ENCODE measurements at places on chromosomes 1 and 21.

DNA sequence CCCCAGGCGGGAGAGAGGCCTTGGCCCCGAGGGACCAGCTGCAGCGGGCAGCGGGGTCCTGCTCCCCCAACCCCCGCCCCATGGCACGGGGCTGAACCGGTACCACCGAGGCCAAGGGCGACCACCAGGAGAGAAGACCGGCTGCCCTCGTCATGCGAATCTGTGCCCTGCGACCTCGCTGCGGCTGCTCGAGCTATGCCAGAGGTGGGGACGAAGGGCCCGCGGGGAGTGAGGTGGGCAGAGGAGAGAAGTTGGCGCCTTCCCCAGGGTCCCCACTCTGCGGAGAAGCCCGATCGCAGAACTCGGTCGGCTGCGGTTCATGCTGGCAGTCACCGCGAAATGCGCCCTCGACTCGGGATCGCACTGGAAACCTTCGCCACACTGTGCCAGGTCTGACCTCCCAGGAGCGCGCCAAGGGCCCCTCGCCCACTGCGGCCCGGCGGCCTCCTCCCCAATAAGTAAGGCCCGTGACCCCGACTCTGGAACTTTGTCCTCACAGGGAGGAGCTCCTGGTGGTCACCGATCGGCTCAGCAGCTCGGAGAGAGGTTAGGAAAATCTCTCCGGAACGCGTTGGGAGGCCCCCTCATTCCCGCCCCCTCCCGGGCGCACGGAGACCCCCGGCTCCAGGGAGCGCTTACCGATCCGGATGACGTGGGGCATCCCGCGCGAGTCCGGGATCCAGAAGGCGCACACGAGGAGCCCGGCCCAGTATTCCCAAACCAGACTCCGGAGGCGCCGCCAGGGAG is 787 bp downstream of the GRIK3 start:
- DNase-seq, result no peak

GRCh38 chr1:41502912-41503311 is 18.4 kb upstream of the EDN2 start:
- DNase-seq, result no peak

DNA sequence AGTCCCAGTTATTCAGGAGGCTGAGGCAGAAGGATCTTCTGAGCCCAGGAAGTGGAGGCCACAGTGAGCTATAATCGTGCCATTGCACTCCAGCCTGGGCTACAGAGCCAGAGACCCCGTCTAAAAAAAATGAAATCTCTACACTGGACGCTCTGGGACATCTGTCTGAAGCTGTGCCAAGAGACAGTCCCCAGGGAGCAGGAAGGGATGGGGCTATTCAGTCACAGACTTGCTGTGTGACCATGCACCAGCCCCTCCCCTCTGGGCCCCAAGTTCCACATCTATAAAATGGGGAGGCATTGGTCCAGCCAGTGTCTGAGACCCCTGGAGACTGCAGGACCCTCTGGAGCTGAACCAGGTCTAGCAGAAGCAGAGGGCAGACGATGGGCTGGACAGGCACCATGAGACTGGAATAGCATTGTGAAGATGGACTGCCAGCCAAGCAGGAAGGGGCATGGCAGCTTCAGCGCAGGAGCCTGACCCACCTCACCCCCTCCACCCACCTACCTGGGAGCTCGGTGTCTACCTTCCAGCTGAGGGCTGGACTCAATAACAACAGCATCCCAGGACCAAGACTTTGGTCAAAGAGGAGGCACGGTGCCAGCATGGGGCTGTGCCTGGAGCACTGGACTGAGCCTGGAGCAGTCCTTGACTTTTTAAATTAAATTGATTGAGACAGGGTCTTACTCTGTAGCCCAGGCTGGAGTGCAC is 1.4 kb downstream of the TMEM54 start:
- DNase-seq, result no peak

GRCh38 chr1:87684713-87685205 is 356.1 kb downstream of the LMO4 start:
- DNase-seq, result no peak

GRCh38 chr21:38951095-38951730 is 145.5 kb downstream of the ETS2 start:
- DNase-seq, result no peak

DNA sequence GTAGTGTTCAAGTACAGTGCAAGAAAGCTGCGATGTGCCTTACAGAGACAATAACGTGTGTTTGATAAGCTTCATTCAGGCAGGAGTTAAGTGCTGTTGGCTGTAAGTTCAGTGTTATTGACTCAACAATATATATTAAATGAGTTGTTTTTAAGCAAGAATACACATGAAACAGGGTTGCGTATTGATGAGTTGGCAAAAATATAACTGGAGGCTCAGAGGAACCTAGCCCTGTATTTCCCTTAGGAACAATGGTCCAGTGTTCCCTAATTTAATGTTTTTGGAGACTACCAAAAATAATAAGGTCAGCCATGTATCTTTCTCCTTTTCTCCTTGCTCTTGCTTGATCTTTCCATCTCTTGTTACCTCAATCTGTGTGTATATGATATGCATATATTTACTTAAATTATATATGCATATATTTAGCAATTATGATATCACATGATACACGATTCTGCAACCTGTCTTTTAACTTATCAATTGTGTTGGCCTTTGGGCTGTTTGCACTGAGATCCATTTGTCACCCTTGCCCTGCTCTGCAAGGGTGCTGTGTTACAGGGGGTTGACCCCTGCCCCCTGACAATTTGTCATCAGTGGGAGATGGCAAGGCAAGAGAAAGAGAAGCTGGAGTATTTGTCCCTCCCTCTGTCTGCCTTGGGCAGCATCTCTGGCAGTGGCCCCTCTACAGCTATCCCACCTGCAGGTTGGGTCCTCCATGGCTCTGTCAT is 109.7 kb downstream of the FGGY start:
- no peak for DNase-seq

- DNase-seq, result no peak
These were observed 156.4 kb upstream of the COL6A1 start for GRCh38 chr21:45825219-45825618.

GRCh38 chr1:25046194-25046532 is 116.1 kb upstream of the RUNX3 start:
- no peak for DNase-seq

GRCh38 chr1:209202830-209203532 is 380.5 kb upstream of the CAMK1G start:
- no peak for DNase-seq

DNA sequence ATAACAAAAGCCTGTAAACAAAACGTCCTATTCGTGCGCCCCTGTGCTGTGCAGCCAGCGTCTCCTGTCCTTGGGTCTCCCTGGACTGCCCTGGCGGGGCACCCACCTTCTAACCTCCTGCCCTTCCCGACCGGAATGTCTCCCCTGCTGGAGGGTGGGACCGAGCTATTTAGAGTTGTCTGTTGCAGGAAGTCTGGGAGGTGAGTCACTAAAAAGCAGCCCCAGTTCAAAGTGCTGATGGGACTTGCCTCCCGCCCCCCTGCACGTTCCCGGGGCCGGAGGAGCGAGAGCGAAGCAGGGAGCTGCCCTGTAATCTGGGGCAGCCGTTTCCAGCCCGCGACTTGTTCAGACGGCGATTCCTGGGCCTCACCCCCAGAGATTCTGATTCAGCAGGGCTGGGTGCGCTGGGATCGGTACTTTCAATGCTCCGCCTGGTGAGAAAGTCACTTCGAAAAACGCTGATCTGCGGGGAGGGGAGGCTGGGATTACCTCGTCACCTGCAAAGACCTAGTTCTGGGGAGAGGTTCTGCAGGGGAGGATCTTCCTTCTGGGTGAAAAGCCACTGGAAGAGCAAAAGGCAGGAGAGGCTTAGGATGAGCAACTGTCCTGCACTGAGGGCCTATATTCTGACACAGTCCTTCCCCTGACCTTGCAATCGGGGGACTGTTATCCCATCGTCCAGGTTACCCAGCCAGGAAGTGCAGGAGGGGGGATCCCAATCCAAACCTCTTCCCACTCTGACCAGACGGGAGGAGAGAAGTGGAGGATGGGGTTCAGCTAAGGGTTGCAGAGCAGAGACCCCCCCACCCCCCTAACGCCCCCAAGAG is 1.2 kb upstream of the DHRS3 start:
- DNase-seq, result no peak

DNA sequence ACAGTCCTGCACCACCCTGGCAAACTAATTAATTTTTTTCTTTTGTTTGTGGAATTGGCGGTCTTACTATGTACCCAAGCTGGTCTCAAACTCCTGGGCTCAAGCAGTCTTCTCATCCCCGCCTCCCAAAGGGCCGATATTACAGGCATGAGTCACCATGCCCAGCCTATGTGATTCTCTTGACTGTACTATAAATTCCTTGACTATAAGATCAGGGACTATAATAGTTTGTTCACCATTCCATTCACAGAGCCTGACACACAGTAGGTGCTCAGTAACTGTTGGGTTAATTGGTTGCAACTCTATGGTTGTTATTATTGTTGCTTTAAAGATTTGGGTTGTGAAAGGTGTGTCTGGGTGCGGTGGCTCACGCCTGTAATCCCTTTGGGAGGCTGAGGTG is 17.2 kb downstream of the DAP3 start:
- no peak for DNase-seq

DNA sequence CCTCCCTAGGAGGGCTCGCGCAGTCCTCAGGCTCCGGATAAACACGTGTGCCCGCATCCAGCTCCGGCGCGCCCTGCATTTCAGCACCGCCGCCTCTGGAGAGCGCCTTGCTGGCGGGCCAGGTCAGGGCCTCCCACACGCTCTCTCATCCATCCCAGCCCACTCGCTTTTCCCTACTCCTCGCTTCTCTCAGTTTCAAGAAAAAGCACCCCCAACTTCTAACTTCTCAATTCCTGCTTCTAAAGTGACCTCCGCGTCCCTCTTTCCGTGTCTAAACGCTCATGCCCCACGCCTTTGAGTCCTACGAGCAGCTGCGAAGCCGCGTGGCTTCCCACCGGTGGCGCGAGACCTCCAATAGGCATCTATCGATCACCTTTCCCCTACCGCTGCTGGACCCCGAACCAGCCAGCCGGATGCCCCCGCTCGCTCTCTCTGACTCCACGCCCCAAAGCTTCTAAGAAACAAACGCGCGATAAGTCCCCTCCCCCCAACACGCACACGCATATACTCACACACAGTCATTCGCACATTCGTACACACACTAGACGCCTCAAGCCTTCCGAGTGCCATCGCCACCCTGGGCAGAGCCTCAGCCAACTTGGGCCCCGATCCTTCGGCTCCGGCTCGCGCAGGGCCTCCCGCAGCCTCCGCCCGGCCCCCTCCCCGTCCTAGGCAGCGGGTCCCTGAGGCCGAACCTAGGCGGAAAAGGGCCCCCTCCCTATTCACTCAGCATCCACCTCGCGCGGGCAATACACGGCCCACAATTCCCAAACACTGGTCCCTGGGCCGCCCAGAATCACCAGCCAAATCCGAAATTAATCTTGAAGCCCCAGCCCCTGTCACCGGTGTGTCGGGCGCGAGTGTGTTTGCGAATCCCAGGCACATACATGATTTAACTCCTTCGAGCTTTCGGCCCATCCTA is 1.1 kb downstream of the NMNAT2 start:
- no peak for DNase-seq

GRCh38 chr1:22057861-22058260 is 5.4 kb downstream of the CDC42 start:
- DNase-seq, result no peak

- no peak for DNase-seq
These were observed 18.5 kb downstream of the KCNN3 start for GRCh38 chr1:154851392-154852177.

DNA sequence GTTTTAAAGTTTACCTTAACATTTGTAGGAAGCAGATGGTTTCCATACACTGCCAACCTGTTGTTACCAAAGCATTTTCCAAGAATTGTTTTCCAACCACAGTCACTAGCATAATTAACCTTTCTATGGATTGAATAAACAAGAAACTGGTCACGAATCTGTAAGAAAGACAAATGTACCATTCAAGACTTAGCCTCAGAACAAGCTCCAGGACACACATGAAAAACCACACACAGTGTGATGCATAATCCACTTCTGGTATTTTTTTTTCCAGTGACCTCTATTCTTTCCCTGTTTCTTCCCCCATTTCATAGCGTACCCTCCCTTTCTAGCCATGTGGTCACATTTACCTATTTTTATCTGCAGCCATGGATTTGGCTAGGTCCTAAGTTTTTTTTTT is 29.6 kb upstream of the C1orf87 start:
- no peak for DNase-seq

GRCh38 chr1:110433803-110434202 is 17.1 kb upstream of the PROK1 start:
- no peak for DNase-seq

- DNase-seq, result no peak
These were observed 51.6 kb downstream of the PIK3CD start for GRCh38 chr1:9703165-9703509.

All from esophagus squamous epithelium (tissue), 5 donors.